ENCODE measurements at places on chromosomes 2 and 18.

DNA sequence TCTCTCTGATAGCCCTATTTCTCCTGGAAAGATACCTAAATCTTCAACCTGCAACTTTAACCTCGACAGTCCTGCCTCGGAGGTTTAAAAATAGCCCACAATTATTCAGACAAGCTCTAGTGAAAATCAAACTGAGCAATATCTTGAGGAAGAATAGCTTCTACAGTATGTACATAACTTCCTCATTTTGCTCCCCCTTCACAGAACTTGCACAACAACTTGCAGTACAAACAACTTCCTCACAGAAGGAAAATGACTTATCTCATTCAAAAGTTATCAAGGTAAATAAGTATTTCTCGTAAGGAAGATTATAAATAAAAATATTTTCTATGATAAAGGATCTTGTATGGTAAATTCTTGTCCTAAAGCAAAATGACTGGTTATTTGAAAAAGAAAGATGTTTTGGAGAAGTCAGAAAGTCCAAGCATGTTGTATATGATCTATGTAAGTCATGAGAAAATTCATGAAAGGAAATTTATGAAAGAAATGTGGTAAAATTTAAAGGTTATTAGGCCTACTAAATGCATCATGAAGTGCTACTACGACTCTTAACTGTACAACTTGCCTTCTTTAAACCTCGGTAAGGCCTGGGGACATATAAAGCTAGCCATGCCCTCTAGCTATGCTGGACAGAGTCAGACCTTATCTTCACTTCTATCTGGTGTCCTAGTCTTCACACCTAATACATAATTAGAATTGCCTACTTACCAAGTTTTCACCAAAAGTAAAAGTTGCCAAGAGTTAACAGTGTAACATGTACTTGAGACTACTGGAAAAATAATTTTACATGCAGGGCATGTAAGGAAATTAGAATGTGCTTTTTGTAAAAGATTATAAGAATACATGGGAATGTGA lies 394.5 kb downstream of the DLGAP1 start:
- no peak for DNase-seq

- no peak for DNase-seq
Measured at GRCh38 chr2:26396734-26397298, 4.9 kb upstream of the DRC1 start.

GRCh38 chr2:178632729-178633128 lies 152.5 kb downstream of the PLEKHA3 start:
- no peak for DNase-seq

GRCh38 chr2:106825161-106825560 lies 60.8 kb downstream of the ST6GAL2 start:
- DNase-seq: no peak

DNA sequence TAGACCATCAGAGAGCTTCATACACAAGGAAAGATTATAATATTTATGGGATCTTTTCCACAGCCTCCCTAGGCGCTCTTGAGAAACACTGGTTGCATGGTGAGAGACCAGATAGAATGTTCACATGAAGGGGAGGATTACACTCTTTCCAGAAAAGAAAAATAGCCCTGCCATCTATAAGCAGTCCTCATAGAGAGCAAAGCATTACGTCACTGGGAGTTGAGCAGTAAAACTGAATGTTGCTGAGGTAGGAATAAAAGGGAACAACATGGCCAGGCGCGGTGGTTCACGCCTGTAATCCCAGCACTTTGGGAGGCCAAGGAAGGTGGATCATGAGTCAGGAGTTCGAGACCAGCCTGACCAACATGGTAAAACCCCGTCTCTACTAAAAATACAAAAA lies 1934.3 kb downstream of the SUCLG1 start:
- no peak for DNase-seq

DNA sequence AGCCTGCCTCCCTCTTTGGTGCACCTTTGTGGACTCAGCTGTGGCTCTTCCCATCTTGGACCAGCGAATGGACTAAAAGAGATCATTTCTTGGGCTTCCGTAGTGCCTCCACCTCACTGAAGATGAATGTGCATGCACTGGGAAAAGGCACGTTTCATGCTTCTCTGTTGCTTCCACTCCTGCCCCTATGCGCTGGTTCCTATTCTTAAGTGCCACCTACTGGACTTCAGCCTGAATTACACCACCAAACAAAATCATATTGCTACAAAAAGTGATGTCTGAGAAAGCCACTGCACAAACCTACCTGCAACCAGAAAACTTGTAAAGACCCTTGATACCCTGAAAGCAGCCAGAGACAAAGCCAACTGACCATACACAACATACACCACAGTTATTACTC lies 695.6 kb downstream of the TSN start:
- DNase-seq: no peak

GRCh38 chr2:182717816-182718215 lies 1.8 kb downstream of the DNAJC10 start:
- no peak for DNase-seq

DNA sequence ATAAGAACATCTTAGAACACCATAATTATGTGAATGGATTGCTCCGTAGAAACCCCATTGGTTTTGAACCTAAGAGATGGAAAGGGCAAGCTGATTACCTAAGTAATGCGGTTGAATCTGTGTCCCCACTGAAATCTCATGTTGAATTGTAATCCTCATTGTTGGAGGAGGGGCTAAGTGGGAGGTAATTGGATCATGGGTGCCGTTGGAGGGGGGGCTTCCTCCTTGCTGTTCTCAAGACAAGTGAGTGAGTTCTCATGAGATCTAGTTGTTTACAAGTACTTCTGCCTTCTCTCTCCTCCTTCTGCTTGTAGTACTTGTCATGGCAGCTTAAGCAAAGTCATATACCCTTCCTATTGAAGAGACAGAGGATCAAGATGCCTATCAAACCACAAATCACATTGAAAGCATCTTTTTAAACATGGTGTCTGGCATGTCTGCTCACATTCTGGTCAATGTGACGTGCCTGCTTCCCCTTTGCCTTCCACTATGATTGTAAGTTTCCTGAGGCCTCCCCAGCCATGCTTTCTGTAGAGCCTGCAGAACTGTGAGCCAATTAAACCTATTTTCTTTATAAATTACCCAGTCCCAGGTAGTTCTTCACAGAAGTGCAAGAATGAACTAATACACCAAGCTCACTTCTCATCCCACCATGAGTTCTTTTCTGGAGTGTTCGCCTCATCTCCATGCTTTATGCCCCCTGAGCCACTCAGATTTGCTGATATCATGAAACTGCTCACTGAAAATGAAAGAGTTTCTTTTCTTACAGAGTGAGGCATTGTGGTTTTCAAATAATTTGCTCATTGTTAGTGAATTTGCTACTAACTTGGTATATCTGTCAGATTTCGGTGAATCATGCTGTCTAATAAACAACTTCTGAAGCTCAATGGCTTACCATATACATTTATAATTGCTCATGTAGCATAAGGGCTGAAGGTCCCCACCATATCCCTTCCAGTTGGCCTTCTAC lies 23.6 kb downstream of the KCNE4 start:
- DNase-seq: no peak

GRCh38 chr18:46369323-46369722 lies 265.1 kb downstream of the HAUS1 start:
- no peak for DNase-seq

- no peak for DNase-seq
Measured at GRCh38 chr18:69365658-69366057, 35.0 kb upstream of the DOK6 start.

- DNase-seq: no peak
Measured at GRCh38 chr2:137111896-137112295, 346.6 kb downstream of the THSD7B start.

- DNase-seq: no peak
Measured at GRCh38 chr2:207937253-207937652, 88.1 kb downstream of the PLEKHM3 start.

GRCh38 chr18:48613589-48614404 lies 75.0 kb downstream of the CTIF start:
- no peak for DNase-seq

GRCh38 chr2:17573085-17573803 lies 32.7 kb downstream of the VSNL1 start:
- no peak for DNase-seq

- no peak for DNase-seq
Measured at GRCh38 chr18:12048010-12048826, 45.4 kb upstream of the ANKRD62 start.
